Left ventricle myocardium inferior (tissue), 1 donor: ENCODE measurements at places on chromosomes 4 and X. TPM values are rescaled to one million over a fixed set of nuclear protein-coding genes. Genes with fewer than 3 reads are reported as not detected.

PCDH10 gene
- total RNA-seq, result 0.14 TPM

JADE3 gene
- total RNA-seq, result 6.3 TPM

CT47B1 gene
- total RNA-seq, result not detected

PPARGC1A gene
- 108 TPM for total RNA-seq

FMR1NB gene
- total RNA-seq, result not detected

- no peak for DNase-seq
Measured at GRCh38 chr4:53558065-53558801, 33.1 kb downstream of the LNX1 start.

DNA sequence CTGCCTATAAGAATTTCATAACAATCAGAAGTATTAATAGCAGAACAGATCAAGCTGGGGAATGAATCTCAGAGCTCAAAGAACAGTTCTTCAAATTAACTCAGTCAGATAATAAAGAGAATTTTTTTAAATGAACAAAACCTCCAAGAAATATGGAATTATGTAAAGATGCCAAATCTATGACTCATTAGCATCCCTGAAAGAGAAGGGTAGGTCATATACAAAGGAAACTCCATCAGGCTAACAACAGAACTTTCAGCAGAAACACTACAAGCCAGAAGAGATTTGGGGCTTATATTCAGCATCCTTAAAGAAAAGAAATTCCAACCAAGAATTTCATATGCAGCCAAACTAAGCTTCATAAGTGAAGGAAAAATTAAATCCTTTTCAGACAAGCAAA lies 28.6 kb downstream of the CBR4 start:
- no peak for DNase-seq

DNA sequence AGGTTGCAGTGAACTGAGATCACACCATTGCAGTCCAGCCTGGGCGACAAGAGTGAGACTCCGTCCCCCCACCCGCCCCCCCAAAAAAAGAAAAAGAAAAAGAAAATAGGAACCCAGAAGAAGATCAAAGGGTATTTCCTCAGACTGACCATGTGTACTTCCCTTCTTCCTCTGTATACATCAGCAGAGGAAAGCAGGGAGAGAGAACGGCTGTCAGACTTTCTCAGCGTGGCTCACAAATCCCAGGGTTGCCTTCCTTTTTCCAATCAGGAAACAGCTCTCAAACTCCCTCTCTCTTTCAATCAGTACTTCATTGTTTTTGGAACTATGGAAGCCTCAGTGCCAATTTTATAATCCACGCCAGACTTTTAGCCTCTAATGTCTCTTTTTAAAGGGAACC lies 59.1 kb downstream of the CHRNA9 start:
- no peak for DNase-seq

GRCh38 chr4:151430740-151431457 lies 21.9 kb downstream of the FHIP1A start:
- DNase-seq, result no peak

DNA sequence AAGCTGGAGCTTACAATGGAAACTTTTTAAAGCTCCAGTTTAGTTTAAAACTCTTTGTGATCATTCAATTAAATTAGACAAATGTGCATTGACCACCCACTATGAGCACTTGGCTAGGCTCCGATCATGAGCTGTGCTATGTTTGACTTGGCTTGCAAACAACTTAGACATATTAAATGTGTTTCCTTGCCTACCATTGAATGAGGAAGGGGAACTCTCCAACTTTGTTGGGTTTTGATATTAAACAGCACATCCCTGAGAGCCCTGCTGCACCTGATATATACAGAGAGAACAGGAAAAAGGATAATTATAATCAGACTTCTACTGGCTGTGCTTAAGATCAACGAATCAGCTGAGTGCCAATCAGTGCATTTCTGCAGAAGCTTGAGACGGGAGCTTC lies 71.4 kb upstream of the ADGRL3 start:
- no peak for DNase-seq

GRCh38 chr4:11299016-11299415 lies 129.7 kb downstream of the HS3ST1 start:
- DNase-seq, result no peak

DNA sequence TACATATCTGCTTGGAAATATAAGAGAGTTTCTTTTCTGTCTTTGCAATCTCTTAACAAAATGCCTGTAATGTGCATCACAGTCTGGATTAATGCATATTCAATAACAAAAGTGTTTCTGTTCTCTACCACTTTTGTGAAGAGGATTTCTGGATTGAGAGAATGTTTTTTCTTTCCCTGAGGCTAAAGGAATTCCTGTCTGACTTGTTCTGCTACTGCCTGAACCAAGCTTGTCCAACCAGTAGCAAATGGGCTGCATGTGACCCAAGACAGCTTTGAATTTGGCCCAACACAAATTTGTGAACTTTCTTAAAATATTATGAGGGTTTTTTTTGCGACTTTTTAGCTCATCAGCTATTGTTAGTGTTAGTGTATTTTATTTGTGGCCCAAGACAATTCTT lies 1133.9 kb downstream of the SH3BGRL start:
- no peak for DNase-seq

- DNase-seq, result no peak
Measured at GRCh38 chr4:71411981-71412380, 73.2 kb downstream of the SLC4A4 start.

GRCh38 chr4:48813964-48814363 lies 16.9 kb upstream of the OCIAD1 start:
- no peak for DNase-seq

DNA sequence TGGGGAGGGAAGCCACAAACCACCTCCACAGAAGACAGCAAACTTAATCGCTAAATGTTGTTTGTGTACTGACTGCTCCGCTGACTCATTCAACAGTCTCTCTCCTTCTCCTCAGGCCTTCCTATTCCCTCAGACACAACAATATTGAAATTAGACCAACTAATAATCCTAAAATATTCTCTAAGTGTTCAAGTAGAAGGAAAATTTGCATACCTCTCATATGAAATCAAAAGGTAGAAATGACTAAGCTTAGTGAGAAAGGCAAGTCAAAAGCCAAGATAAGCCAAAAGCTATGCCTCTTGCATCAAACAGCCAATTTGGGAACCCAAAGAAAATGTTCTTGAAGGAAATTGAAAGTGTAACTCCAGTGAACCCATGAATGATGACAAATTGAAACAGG lies 75.7 kb upstream of the ARHGAP24 start:
- DNase-seq, result no peak

DNA sequence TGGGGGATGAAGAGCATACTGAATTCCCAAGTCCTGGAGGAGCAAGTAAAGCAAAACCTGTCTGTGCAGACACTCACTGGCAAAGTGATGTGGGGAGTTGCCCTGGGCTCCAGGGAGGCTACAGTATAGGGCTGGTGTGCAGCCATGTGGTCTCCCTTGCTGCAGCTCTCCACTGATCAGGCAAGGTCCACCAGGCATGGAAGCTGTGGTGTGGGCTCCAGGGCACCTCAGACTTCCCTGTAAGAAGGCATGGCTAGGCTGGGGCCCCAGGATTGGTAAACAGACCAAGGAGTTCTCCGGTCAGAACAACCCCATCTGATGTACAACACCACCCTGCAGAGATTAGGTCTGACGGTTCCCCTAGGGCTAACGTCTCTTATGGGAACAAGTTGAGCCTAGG lies 241.9 kb upstream of the NDST4 start:
- DNase-seq, result no peak

DNA sequence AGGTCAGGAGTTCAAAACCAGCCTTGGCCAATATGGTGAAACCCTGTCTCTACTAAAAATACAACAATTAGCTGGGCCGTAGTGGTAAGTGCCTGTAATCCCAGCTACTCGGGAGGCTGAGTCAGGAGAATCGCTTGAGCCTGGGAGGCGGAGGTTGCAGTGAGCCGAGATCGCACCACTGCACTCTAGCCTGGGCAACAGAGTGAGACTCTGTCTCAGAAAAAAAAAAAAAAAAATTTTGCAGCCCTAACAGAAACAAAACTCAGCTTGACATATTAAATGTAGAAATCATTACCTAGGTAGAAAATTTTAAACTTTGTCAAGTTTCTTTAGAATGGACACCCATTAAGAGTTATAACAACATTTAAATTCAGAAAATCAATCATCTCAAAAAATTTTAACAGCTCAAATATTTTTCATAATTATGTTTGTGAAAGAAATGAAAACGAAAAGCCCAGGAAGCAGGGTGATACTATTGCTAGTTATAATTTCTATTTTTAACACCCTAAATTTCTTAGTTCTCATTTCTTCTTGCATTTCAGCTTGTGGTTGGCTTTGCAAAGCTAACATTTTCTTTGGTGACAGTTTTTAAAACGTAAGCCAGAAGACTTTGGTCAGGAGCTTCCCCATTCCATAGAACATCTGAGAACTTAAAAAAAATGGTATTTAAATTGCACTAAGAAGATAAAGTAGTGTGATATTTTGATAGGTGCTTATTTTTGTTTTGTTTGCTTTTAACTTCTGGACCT lies 33.3 kb upstream of the RBBP7 start:
- DNase-seq, result no peak

GRCh38 chr4:174218127-174218790 lies 65.2 kb downstream of the FBXO8 start:
- no peak for DNase-seq

GRCh38 chrX:72114306-72114705 lies 17.4 kb downstream of the RTL5 start:
- DNase-seq, result no peak

DNA sequence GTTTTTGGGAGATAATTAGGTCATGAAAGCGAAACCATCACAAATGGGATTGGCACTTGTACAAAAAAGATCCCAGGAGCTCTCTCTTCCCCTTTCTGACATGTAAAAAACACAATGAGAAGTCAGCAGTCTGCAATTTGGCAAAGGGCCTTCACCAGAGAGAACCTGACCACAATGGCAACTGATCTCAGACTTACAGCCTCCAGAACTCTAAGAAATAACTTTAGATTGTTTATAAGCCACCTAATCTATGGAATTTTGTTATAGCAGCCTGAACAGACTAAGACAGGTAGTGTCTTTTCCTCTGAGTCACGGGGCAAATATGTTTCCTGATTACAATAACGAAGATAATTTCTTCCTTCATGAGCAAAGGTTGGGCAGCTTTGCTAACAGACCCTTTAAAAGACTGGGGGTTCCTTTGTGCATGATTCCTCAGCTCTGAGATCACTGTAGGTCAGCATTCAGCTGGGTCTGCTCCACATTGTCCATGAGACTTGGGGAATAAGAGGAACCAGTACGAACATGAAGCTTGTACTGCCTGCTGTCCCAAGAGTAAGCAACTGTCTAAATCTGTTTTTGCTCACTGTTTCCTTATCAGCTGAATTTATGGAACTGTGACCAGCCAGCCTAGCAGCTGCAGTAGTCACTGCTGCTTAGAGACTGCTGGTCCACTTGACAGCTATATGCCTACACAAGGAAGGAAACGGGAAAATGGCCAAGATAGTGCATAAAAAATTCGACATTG lies 191.6 kb downstream of the ANAPC10 start:
- no peak for DNase-seq

DNA sequence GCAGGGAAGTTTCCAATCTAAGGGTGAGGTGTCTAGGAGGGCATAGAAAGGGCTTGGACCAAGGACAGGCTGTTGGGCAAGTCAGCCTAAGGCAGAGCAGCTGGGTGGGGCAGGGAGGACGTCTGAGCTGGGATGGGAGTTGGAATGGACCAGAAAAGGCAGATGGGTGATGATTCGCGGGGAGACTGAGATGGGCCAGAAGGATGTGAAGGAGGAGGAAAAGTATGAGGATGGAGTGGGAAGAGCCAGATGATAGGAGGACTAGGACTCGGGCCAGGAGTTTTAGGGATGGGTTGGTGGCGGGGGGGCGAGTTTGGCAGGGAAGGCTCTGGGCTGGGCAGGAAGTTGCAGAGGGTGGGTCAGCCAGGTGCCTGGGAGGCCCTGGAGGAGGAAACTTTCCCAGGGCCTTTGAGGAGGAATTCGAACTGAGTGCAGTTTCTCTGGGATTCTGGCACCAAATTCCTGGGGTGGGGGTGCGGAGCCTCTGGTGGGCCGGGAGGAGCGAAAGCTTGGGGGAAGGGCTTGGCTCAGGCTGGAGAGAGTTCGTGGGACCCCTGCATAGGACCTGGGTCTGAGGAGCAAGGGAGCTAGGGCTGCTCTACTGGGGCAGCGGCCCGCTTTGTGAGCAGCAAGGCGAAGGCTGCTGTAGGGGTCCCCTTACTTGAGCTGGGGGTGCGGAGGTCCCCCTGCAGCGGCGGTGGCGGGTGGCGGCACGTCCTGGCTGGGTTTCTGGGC lies 8.7 kb upstream of the TIMP1 start:
- DNase-seq, result peak; percentile 52

- no peak for DNase-seq
Measured at GRCh38 chr4:41746025-41746439, 2.5 kb downstream of the PHOX2B start.
